ENCODE measurements at places on chromosomes 12 and 14.

DNA sequence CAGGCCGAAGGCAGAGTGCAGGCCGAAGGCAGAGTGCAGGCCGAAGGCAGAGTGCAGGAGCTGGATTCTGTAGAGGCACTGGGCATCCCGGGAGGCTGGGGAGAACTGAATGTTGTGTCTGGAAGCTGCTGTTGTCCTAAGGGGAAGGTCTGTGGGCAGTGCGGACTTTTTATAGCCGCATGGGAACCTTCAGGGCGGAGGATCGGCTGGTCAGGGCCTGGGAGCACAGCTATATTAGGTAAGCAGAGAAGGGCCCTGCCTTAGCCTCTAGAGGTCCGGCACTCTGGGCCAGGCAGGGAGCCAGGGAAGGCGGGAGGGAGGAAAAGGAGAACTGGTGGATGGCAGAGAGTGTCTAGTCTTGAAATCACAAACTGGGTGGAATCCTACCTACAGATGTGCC lies 14.2 kb downstream of the CABP1 start:
- DNase-seq: no peak

DNA sequence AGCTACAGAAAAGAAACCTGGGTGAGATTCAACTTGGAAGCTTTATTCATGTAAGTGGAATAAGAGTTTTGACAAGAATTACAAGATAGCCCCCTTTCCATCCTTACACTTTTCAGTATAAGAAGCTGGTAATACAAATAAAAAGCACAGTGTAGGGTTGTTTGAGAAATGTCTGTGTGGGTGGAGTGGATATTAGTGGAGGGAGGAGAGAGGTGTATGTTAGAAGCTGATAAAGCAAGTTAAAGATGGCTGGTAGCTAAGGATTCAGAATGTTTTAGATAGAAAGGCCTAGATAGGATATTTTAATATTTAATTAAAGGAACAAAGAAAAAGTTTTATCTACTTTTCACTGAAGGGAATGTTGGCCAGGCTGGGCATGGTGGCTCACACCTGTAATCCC lies 12.5 kb downstream of the CFAP54 start:
- no peak for DNase-seq

- no peak for DNase-seq
Measured at GRCh38 chr12:41186026-41186425, 2.1 kb upstream of the PDZRN4 start.

- DNase-seq: no peak
Measured at GRCh38 chr12:57611827-57612710, 834 bp downstream of the ARHGEF25 start.

GRCh38 chr12:105672121-105672975 lies 341.9 kb downstream of the C12orf75 start:
- no peak for DNase-seq

Measured in AG09319 (cell line).